Activated CD8-positive, alpha-beta memory T cell treated with anti-CD3 and anti-CD28 coated beads for 1 hour (primary cell): ENCODE measurements at places on chromosomes 7 and 10.

DNA sequence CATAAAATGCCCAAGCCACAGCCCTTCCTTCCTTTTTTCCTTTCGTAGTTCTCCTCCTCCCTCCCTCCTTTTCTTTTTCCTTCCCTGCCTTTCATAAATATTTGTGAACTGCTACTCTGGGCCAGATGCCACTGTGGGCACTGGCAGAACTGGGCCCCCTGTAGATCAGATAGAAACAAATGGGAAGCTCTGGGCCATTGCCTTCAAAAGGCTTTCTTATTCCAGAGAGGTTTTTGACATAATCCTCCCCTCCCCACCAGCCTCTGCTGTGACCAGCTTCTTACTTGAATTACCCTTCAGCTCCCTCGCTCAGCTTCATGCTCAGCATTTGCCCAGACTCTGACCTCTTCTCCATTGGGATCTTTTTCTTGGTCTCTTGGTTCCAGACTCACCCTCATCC is 886.8 kb downstream of the LRMDA start:
- no peak for DNase-seq

- DNase-seq: no peak
These were observed 280.2 kb upstream of the HGF start for GRCh38 chr7:82049891-82050533.

DNA sequence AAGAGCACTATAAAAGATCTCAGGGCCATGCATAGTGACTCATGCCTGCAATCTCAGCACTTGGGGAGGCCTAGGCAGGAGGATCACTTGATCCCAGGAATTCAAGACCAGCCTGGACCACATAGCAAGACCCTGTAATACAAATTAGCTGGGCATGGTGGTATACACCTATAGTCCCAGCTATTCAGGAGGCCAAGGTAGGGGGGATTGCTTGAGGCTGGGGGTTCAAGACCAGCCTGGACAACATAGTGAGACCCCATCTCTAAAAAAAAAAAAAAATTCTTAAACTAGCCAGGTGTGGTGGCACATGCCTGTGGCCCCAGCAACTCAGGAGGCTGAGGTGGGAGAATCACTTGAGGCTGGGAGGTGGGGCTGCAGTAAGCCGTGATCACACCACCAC is 15.8 kb downstream of the STYXL1 start:
- DNase-seq: no peak

DNA sequence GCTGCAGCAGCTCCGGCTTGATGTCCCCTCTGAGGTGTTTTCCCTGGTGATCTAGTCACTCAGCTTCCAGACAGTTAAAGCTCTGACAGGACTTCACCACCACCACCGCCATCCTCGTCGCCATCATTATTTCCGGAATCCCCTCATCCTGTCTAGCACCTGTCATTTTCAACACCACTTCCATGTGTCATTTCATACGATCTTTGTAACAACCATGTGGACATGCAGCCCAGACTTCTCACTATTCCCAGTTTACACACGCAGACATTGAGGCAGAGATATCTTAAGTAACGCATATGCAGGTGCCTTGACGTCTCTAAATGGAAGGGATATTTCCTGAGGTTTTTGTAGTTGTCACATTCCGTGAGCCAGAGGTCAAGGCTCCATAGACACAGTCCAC is 530.6 kb upstream of the FOXK1 start:
- DNase-seq: no peak

DNA sequence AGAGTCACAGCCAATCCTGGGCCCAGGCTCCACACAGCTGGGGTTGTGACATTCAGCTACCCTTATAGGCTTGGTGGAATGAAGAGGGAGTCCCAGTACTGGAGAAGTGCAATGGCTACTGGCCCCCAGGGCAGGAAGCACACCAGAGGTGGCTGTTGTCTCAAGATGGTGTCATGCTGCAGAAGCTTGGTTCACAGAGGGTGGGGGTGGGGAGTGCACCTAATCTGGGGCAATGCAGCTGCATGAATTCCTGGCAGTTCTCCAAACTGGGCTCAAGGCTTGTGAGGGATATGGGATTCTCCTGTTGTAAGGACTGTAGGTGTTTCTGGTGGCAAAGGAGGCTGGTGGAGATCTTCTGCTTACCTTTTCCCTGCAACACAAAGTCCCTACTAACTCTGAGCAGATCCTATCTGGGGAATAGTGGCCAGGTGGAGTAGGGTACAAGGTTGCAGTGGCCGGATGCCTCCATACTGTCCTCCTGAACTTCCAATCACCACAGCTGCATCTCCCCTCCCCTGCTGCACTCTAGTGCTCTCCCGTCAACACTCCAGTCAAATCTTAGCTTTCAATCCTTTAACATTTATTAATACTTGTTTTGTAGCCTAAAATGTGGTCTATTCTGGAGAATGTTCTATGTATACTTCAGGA is 27.4 kb upstream of the PLA2G12B start:
- DNase-seq: no peak

GRCh38 chr7:122803323-122803722 is 82.9 kb downstream of the CADPS2 start:
- no peak for DNase-seq

DNA sequence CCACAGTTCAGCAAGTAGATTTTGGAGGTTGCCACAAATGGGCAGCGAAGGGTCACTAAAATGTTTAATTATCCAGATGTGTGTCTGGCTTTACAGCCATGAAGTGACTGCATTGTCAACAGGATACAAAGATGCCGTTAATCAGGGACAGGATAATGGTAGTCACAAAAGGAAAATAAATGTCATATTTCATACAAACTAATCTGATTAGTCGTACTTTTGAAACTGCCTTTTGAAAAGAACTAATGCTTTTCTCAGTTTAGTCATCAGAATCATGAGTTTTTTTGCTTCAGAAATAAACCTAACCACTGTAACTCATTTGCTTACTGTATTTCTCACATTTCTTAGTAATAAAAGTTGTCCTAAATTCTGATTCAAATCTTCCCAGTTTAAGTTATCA is 22.2 kb upstream of the WNT16 start:
- no peak for DNase-seq

GRCh38 chr10:80414142-80414895 is 6.0 kb downstream of the PRXL2A start:
- no peak for DNase-seq

- DNase-seq: peak; percentile 14
These were observed 930 bp downstream of the GIMAP6 start for GRCh38 chr7:150631084-150631826.

DNA sequence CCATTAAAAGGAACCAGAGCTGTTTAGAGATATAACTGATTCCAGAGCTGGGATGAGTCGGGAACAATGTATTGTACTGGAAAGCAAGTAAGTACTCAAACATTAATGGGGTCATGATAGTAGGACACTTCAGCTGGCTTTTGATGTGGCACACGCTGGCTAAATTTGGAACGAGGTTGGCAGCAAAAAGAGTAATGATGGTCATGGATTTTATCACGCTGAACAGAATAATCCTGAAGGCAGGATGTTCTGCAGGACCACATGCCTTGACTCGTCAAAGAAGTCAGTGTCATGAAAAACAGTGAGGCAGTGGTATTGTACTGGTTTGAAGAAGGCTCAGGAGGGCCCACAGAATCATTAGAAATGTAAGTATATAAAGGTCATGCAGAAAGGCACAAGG is 220.3 kb downstream of the SNX13 start:
- no peak for DNase-seq

GRCh38 chr10:132910901-132911785 is 31.2 kb downstream of the CFAP46 start:
- DNase-seq: no peak

GRCh38 chr10:436013-436697 is 253.3 kb downstream of the DIP2C start:
- no peak for DNase-seq

- DNase-seq: no peak
These were observed 23.3 kb downstream of the CARD11 start for GRCh38 chr7:3020416-3020815.
